ENCODE measurements at places on chromosomes 3 and 15.
A peak's percentile ranks its signal among the peaks of the same experiment; 100 is the strongest.

DNA sequence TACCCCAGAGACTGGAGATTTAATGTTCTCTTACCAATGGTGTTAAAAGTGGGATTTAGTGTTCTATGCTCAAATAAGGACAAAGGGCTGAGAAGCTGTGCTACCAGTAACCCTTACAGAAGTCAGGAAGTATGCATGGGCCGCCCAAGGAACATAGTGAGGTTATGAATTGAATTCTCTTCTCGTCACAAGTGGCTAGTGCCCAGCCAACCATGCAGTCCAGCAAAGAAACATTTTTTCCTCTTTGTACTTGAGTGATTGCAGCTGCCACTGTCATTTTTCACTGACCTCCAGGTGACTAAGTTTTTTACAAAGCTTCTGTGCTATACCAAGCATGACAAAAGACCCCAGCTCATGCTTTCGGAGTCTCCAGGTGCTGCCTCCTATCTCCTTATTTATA is 110.6 kb upstream of the DCBLD2 start:
- no peak for DNase-seq

- no peak for DNase-seq
These were observed 23.2 kb upstream of the IP6K2 start for GRCh38 chr3:48739955-48740823.

DNA sequence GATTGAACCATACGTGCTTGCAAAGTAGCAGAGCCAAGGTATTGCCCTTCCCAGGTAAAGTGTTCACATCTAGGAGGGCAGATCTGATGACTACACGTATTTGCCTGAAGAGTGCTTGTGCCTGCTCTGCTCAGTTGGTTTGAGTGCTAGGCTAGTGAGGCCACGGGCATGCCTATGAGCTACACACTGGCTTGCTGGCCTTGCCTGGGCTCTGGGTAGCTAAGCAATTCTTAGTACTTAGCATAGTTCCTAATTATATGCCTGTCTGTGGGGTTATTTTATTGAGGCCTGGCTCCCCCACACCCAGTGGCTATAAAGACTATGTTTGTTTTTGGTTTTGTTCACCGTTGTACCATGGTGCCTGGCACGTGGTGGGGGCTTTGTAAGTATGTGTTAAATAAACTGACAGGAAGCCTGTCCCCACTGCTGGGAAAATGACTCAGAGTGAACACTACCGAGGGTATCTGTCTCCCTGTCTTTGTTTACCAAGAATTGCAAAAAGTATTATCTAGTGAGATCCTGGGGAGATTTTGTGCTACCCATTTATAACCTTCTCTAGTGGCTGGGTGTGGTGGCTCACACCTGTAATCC is 72.1 kb upstream of the ETV5 start:
- DNase-seq, result no peak

DNA sequence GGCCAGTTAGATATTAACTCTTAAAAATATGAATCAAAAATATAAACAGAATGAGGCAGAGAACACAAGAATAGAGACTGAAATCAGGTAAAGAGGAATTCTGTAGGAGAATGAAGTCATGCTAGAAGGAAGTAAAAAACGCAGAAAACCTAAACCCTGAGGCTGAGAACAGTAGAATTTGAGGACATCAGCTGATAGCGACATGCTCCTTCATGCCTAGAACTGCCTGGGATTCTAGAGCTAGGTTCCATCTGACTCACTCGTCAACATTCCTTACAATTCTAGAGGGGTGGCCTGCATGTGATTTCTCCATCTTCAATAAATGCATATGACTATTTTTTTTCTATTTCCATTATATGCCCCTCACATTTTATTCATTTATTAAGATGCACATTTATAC is 343.0 kb downstream of the ROBO1 start:
- DNase-seq, result no peak

- DNase-seq, result no peak
These were observed 18.3 kb upstream of the CD200 start for GRCh38 chr3:112314649-112315048.

- DNase-seq, result no peak
These were observed 140.7 kb downstream of the KLF13 start for GRCh38 chr15:31467361-31467760.

GRCh38 chr3:52097851-52098507 is 41.6 kb upstream of the DUSP7 start:
- no peak for DNase-seq

DNA sequence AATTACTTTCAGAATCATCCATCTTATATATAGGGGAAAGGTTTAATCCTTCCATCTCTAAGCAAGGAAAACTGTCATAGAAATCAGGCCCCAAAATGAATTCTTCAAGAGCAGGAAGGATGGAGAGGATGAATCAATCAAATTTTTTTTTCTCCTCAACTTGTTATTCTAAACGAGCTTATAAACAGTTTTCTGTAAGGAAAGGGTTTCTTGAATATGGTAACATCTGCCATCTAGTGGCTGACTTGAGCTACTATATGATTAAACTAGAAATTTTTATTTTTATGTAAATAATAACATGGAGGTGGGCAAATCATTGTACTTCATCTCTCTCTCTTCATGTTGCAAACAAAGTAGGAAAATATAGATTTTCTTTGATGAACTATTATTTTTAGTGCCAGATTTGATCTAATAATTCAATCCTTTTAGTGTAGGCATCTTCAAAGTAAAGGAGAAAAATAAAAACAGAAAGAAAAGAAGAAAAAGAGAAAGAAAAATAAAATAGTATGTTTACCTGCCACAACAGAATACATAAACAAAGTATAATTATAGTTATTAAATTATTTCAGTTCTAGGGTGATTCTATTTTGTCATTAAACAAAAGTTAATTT is 146.6 kb downstream of the SERPINI1 start:
- DNase-seq, result peak; percentile 33

GRCh38 chr15:65054333-65055200 is 9.4 kb downstream of the SLC51B start:
- peak; percentile 9 for DNase-seq

GRCh38 chr15:78716651-78717050 is 75.6 kb upstream of the CHRNB4 start:
- no peak for DNase-seq

GRCh38 chr3:42658091-42658770 is 4.7 kb downstream of the ZBTB47 start:
- no peak for DNase-seq

DNA sequence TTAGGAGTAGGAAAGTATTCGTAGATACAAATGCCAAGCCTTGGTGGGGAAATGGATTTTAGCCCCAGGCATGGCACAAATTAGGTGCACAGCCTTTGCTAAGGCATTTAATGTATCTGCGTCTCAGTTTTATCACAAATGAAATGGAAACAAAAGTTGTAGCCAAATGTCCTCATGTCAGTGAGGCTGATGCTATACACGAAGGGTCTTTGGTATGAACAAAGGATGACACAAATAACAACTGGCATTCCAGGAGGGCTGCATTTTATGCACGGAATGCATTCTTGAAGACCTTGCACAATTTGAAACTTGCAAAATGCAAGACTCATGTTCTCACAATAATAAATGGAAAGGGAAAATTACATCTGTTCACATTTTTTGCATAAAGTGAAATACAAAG is 181.9 kb downstream of the SV2B start:
- DNase-seq, result no peak

GRCh38 chr15:101135532-101136166 is 116.2 kb downstream of the CHSY1 start:
- peak; percentile 31 for DNase-seq

GRCh38 chr3:27454914-27455313 is 29.3 kb downstream of the SLC4A7 start:
- DNase-seq, result no peak

DNA sequence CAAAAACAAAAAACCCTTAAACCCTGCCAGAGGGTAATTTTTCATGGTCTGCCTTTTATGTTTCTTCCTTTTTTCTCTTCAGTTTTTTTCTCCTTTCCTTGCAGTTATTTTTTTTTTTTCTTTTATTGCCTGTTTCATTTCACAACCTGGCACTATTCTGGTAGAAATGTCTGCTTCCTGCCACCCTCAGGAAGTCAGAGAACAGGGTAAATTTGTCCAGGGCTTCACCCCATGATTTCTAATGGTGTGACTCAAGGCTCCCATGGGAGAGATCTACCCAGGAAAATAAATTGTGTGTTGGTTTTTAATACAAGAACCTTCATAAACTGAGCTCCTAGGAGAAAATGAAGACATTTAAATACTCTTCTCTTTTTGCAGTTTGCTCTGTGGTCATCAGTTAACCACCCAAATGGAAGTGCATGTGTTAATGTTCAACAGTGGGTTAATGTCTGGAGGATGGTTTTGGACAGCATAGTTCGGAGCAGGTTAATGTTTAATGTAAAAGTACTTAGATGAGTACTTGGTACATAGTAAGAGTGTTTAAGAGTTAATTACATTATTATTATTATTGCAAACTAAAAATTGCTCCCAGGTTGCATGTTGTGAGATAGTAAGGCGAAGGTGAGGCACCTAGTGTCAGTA is 45.9 kb downstream of the CGNL1 start:
- DNase-seq, result peak; percentile 2

All from GF-D8 (cell line).